Smooth muscle cell of the umbilical artery (primary cell): ENCODE measurements at places on chromosomes 5 and 9. TPM values are rescaled to one million over a fixed set of nuclear protein-coding genes. Genes with fewer than 3 reads are reported as not detected.

TMEM267 gene
- 22.0 and 22.1 TPM in 2 replicates for total RNA-seq

FOXD1 gene
- 10.7 and 39.3 TPM in 2 replicates for total RNA-seq

SPINK7 gene
- not detected in 2 replicates for total RNA-seq

ANKRD18B gene
- total RNA-seq: 6.4 and 35.6 TPM in 2 replicates

TEK gene
- 15.7 and 89.3 TPM in 2 replicates for total RNA-seq

DIRAS2 gene
- total RNA-seq: 0.78 and 3.6 TPM in 2 replicates

LCN9 gene
- not detected in 2 replicates for total RNA-seq

C9orf50 gene
- not detected in 2 replicates for total RNA-seq

IFNA2 gene
- not detected in 2 replicates for total RNA-seq

MOB3B gene
- total RNA-seq: 0.18 and 0.30 TPM in 2 replicates

CDH6 gene
- total RNA-seq: 27.6 and 82.3 TPM in 2 replicates

SPAAR gene
- total RNA-seq: 0.14 TPM in 1 of 2 replicates, not detected in the other

DNAH5 gene
- total RNA-seq: 0.89 and 1.1 TPM in 2 replicates

GALNT12 gene
- 72.3 and 104 TPM in 2 replicates for total RNA-seq

ADGRV1 gene
- total RNA-seq: 0.14 and 0.89 TPM in 2 replicates
